ENCODE measurements at places on chromosomes 3 and 15.

GRCh38 chr3:31406896-31407295 is 125.8 kb upstream of the STT3B start:
- no peak for DNase-seq

GRCh38 chr3:58349792-58350626 is 17.3 kb downstream of the PXK start:
- no peak for DNase-seq

- DNase-seq = no peak
Observed at GRCh38 chr15:71138473-71138872, 23.2 kb downstream of the THSD4 start.

DNA sequence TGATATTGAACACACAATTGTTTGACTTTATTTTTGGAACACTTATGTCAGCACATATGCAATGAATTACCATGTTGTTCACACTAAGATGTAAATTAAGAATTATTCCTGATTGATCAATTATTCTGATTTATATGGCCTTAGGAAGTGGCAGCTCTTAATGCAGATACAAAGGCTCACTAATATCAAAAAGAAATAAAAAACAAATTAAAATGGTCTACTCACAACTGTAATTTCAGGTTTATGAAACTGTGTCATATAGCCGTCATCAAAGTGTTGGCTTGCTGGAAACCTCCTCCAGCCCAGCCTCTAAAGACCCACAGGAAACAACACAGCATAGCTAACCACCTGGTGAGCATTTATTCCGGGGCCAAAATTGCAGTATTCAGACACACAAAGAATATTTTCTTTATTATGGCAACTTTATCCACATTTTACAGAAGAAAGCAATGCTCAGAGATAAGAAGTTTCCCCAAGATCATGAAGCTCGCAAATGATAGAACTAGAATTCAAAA is 33.4 kb downstream of the PDZRN3 start:
- no peak for DNase-seq

GRCh38 chr3:48688032-48688736 is 2.5 kb upstream of the NCKIPSD start:
- DNase-seq = no peak

All from epithelial cell of prostate (primary cell).